ENCODE measurements at places on chromosomes 1 and 21.

- DNase-seq, result no peak
Observed at GRCh38 chr1:235325139-235325538, 2.8 kb downstream of the ARID4B start.

- DNase-seq, result peak; percentile 7
Observed at GRCh38 chr1:34597877-34598514, 156.9 kb upstream of the GJB5 start.

DNA sequence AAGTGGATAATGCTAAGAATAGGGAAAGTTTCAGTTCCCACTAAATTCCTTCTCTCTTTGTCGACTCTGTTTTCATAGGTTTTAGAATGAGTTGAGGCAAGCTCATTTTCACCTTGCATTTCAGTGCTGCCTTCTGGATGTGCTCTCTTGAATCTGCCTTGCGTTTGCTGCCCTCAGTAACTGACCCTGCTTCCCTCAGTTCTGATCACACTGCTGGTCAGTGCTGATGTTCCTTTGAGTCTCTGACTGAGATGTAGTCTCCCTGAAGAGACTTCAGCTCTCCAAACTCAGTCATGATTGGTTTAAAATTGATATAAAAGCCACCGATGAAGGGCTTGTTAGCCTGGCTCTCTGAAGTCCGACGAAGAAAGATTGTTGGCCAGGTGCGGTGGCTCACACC, 25.2 kb upstream of the HMGN1 start:
- DNase-seq, result no peak

DNA sequence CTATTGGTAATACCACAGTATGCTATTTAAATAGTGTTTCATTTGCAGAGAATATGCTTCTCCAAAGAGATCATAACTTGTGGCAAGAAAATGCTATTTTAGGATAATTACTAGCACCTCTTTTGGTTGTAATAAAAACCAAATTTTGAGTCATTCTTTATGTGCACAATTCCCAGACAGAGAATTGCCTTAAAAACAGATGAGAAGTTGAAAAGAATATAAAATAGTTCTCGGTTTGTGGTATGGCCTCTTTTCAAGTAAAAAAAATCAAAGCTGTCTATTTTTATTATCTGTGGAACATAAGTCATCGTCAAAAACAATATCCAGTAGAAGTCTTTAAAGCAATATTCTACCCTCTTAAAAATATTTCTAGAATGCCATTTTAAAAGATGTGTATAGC, 185.9 kb downstream of the GREM2 start:
- no peak for DNase-seq

GRCh38 chr1:206419250-206419649, 51.0 kb upstream of the IKBKE start:
- DNase-seq, result no peak

GRCh38 chr21:40615505-40616376, 231.2 kb downstream of the DSCAM start:
- no peak for DNase-seq

GRCh38 chr1:109785446-109786111, 21.9 kb upstream of the EPS8L3 start:
- DNase-seq, result no peak

DNA sequence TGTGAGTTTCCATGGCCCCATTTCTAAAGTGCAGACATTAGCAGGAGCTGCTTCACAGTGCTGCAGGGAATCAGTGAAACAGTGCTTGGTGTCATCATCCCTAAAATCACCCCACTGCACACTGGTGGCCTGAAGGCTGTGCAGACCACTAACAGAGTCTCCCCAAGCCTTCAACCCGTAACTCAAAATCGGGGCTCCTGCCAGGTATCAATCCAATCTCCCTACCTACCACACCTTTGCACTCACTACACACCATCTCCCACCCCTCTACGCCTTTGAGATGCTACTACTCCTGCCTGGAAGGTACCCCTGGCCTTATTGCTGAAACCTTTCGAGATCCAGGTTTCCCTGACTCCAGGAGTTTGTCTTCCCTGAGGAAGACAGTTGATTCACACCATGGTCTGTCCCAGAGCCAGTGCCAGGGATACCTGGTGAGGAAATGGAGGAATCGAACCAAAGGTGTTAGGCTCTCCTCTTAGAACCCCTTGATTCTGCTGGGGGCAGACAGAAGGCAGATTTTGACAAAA, 25.5 kb downstream of the SLC2A1 start:
- DNase-seq, result no peak

GRCh38 chr1:74005533-74005932, 192.4 kb downstream of the LRRIQ3 start:
- no peak for DNase-seq

GRCh38 chr1:92480813-92481598, 5.7 kb downstream of the GFI1 start:
- no peak for DNase-seq

DNA sequence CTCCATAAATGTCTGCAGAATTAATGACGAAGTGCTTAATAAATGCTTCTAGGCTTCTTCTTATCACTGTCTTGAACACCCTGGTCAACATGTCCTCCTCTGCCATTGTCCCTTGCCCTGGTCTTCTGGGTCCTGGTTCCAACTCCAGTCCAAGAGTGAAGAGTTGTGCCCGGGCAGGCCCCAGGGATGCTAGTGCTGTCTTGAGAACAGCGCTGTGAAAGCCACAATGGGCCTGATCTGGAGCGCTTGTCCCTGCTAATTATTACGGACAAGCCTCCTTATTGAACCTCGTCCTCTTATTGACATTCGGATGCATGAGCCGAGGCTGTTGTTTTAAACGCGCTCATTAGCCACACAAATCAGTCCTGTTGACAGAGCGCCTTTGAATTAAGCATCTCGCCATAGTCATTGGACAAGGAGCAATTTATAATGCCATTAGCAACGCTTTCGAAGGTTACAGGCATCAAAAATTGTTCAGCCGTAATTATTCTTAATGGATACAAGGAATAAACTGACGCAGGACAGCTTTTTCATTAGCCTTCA, 211.6 kb upstream of the POU3F1 start:
- DNase-seq, result no peak

DNA sequence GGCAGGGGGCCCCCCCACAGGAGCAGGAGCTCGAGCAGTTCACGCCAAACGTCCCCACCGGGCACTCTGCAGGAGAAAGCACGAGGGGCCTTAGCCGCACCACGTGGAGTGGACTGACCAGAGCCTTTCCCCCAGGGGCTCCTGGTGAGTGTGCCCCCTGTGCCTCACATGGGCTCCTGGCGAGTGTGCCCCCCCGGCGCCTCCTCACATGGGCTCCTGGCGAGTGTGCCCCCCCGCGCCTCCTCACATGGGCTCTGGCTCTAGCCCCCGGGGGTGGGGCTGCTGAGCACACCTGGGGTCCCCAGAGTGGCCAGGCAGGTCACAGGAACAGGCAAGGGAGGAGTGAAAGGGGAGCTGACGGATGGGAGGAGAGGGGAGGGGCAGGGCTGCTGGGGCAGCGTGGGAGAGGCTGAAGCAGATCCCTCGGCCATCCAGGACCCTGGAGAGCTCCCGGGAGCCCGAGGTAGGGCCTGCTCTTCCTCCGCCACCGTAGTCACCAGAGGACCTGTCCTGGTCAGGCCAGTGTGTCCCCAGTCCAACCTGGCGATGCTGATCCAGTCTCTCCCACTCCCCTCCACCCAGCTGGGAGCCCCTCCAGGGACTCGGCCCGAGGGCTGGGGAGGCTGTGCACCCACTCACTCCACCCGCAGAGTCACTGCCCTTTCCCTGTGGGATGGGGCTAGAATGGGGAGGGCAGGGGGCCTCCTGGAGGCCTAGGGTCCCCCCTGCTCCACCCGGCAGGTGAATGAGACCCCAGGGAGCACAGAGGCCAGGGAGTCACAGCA, 47.6 kb downstream of the ARHGEF16 start:
- DNase-seq, result peak; percentile 23

DNA sequence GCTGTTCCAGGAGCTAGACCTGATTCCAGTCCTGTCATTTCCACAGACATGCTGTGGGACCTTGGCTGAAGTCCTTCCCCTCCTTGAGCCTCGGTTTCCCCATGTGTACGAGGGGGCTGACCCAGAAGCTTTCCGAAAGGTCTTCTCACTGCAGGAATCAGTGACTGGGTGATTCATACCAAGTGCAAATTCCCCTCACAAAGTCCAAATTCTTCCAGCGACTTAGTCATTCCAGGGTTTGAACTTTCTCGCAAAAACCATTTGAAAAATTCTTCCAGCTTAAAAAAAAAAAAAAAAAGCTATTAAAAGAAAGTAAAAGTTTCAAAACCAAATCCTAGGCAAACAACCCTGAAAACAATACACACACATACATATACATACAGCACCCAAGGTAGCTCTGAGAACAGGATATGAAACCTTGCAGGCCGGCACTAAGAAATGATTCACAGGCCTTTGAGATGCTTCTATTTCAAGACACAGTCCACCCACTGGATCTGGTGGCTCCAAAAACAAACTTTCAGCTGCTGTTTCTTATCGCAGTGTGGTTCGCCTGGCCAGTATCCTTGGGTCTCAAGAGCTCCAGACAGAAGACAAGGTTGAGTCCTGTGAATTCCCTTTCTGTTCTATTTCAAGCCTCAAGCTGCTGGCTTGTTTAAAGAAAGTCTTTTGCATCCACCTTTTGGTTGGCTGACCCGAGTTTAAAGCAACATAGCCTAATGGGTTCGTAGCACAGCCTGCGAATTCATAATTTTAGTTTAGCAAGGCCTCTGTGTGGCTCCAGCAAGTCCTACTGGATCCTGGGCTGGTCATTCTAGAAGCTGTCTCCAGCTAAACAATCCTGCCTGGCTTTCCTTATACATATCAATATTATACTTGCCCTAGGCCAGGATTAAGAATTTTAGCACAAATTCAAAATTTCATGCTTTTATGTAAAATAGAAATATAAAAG, 18.0 kb upstream of the ID3 start:
- no peak for DNase-seq

DNA sequence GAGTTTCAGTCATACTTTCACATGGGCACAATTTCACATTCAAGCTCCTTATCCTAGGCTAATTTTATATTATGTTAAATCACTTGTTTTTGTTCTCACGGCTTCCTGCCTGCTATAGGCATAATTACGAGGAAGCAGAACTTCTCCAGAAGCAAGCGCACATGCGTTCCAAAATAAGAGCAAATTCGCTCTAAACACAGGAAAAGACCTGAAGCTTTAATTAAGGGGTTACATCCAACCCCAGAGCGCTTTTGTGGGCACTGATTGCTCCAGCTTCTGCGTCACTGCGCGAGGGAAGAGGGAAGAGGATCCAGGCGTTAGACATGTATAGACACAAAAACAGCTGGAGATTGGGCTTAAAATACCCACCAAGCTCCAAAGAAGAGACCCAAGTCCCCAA, at the start of gene CORT:
Gene CORT, plus strand, starts transcription at position 281 of the 400 bp plus-strand sequence. CDS start 193 bp downstream, outside the sequence.
- no peak for DNase-seq

GRCh38 chr21:44283948-44284347, 1.7 kb upstream of the AIRE start:
- DNase-seq, result no peak

DNA sequence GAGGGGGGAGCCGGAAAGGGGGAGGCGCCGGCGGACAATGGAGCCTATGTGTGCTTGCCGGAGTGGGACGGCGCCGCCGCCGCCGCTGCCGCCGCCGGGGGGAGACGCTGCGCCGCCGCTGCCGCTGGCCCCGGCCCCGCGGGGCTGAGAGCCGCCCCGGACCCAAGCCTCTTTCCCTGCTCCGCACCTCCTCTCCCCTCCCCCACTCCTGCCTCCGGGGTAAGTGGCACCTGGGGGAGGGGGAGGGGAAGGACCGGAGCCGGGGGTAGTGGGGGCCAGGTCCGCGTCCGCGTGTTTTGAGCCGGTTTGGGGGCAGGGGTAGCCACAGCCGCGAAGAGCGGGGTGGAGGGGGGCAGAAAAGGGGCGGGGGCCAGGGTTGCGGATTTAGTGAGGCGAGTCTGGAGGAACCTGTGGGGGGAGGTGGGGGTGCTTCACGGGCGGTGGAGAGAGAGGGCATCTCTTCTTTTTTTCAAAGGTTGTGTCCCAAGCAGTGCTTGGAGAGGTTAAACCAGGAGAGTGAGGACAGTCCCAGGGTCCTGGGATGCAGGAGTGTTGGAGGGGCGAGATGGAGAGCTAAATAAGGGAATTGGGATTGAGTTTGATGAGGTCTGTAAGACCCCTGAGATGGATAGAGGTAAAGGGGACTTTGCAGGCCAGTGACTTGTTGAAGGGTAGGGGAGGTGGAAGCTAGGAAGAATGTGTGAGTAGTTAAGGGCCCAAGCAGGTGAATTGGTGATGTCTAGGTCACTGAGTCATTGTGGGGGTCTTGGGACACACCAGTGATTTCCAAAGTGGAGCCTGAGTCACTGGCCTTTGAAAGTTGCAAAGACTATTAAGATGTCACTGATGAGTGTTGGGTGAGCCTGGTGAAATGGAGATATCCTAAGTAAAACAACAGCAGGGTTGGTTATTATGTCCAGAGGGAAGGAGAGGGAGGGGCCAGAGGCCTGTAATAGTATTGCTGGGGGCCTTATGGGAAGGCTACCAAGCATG, 59.1 kb downstream of the BCL9 start:
- DNase-seq, result no peak

GRCh38 chr21:37939251-37939650, 23.0 kb upstream of the KCNJ6 start:
- no peak for DNase-seq

All from effector CD8-positive, alpha-beta T cell (primary cell).